CD4-positive, alpha-beta memory T cell (primary cell): ENCODE measurements at places on chromosomes 5 and 9.

DNA sequence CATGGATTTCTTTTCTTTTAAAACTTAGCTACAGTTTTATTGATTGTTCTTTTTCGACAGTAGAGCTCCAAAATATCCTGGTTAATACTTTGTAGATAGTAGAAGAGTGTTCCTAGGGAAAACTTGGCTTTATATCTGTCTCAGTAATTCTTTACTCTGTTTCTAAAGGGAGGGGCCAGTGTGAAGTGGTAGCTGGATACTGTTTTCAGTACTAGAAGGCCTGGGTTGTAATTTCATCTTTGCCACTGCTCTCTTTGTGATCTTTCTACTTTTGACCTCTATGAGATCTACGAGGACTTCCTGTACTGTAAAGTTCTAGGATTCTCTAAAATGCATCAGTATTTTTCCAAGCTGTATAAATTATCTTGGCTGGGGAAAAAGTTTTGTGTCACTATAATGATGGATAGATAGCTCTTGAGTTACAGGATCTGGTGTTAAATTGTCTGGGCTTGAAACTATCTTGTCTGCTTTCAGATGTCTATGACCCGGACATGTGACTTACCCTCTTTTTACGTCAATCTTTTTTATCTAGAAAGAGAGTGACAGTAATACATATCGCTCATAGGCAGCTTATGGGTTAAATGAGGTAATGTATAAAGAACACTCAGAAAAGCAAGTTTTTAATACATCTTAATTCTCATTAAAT, 53.6 kb downstream of the PRR16 start:
- H3K27ac ChIP-seq: no peak overlapping the region
- no peaks in the 10 kb centered on the region for H3K36me3 ChIP-seq
- H3K27me3 ChIP-seq: no peaks in the 10 kb centered on the region
- no peaks in the 10 kb centered on the region for H3K4me1 ChIP-seq

GRCh38 chr5:18749763-18750162, 1115.5 kb downstream of the TAF11L14 start:
- peaks cover 10% of the 10 kb centered on the region for H3K4me1 ChIP-seq
- no peaks in the 10 kb centered on the region for H3K27me3 ChIP-seq
- no peaks in the 10 kb centered on the region for H3K36me3 ChIP-seq
- H3K4me3 ChIP-seq: no peak overlapping the region
- DNase-seq: no peak

DNA sequence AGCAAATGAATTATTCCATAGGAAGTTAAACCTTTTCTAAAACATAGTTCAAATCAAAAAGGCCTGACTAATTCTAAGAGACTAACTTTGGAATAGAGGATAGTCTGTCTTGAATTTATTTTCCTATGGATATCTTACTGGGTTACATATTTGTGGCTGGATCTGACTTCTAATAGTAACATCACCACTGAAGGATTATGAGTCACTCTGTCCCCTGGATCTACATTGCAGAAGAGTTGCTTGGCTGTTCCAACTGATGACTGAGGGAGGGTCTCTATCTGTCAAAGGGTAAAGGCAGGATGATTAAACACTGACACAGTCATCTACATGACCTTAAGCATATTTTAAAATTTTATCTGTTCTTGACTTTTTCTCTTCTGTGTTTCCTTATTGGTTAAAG, 119.6 kb upstream of the FST start:
- H3K4me1 ChIP-seq: no peaks in the 10 kb centered on the region
- H3K4me3 ChIP-seq: no peak overlapping the region
- DNase-seq: no peak

GRCh38 chr9:72271613-72272478, 93.2 kb downstream of the ZFAND5 start:
- DNase-seq: peak; percentile 18
- H3K4me1 ChIP-seq: no peaks in the 10 kb centered on the region
- H3K36me3 ChIP-seq: no peaks in the 10 kb centered on the region
- H3K27me3 ChIP-seq: no peaks in the 10 kb centered on the region

DNA sequence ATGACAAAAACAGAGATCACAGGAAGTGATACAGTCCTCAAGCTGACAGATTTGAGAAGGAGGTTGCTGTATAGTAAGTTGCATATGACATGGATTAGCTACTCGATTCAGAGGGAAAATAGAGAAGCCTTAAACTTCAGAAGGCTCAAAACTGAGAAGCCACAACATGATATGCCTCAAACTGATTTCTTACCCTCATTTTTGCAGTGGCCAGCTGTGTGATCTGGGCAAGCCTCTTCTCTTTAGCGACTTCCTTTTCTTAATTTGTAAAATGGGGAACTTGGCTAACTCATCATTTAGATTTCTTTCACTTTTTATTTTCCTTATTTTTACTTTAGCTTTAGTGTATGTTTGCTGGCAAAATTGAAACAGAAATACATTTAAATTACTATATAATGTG, 421.1 kb downstream of the KIF4B start:
- no peak for DNase-seq
- no peaks in the 10 kb centered on the region for H3K27me3 ChIP-seq
- H3K4me3 ChIP-seq: no peak overlapping the region
- no peaks in the 10 kb centered on the region for H3K4me1 ChIP-seq

DNA sequence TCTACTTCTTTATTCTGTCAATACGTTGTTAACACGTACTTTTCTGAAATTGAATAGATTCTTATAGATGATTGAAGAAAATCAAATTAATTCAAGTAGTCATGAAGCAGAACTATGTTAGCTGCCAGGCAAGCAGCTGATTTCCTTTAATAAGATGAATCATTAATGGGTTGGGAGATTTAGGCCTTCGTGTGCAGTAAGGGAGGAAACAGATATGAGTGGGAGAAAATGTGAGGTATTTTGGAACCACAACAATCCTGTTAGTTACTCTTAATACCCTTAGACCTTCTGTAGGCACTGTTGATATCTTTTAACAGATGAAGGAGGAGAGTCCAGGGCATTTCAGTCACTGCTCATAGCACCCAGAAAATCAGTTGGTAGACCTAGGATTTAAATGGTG, 121.0 kb downstream of the AOPEP start:
- no peak overlapping the region for H3K4me3 ChIP-seq
- peaks cover 7% of the 10 kb centered on the region for H3K4me1 ChIP-seq
- no peaks in the 10 kb centered on the region for H3K36me3 ChIP-seq
- H3K27me3 ChIP-seq: no peaks in the 10 kb centered on the region

- H3K27ac ChIP-seq: peak overlapping the region; percentile 79
- H3K36me3 ChIP-seq: no peaks in the 10 kb centered on the region
- peaks cover 16% of the 10 kb centered on the region for H3K4me1 ChIP-seq
- peak overlapping the region; percentile 97 for H3K4me3 ChIP-seq
- H3K27me3 ChIP-seq: no peaks in the 10 kb centered on the region
Observed at GRCh38 chr5:181190711-181191525, 14.1 kb downstream of the TRIM7 start.

GRCh38 chr9:131701789-131702337, 38.0 kb downstream of the RAPGEF1 start:
- no peak for DNase-seq
- no peak overlapping the region for H3K27ac ChIP-seq
- no peaks in the 10 kb centered on the region for H3K36me3 ChIP-seq

- peaks cover 20% of the 10 kb centered on the region for H3K4me1 ChIP-seq
- no peaks in the 10 kb centered on the region for H3K27me3 ChIP-seq
- H3K27ac ChIP-seq: no peak overlapping the region
- no peak for DNase-seq
- no peaks in the 10 kb centered on the region for H3K36me3 ChIP-seq
- H3K4me3 ChIP-seq: no peak overlapping the region
Observed at GRCh38 chr5:80097451-80097850, 62.3 kb downstream of the THBS4 start.

DNA sequence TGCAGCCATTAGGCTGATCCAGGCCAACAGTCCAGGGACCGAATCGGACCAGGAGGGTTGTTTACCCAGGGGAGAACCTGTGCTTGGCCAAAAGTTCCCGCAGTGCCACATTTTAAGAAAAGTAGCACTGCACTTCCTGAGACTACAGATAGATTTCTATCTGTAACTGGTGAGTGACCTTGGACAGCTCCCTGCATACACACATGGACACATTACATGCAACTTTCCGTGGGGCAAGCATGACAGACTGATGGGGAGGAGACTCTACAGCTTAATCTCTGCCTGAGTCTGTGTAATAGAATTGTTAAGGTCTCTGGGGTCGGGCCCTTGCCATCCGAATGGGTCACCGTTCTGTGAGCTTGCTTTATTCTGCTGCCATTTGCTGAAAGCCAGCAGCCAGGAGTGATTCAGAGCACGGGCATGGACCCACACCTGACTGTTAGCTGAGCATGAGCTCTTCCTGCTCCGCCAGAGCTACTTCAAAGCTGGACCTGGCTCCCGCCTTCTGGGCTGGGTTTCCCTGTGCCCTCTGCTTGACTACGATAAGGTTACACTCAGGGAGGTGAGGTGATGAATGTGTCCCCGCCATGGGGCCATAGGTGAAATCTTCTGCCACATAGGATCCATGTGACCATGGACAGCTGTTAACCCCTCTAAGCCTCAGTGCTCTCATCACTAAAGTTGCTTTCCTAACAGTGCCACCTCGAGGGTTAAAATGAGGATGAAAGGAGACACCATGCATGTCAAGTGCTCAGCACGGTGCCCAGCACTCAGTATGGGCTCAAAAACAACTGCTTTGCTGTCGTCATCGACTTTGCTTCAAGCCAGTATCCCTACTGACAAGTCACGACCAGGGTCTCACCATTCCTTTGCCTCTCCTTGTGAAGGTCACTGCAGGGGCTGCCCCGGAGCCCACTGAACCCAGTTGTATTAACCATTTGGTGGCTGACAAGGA, 200.0 kb downstream of the MELK start:
- no peaks in the 10 kb centered on the region for H3K27me3 ChIP-seq
- no peaks in the 10 kb centered on the region for H3K36me3 ChIP-seq
- no peak overlapping the region for H3K4me3 ChIP-seq
- no peak for DNase-seq
- no peaks in the 10 kb centered on the region for H3K4me1 ChIP-seq

GRCh38 chr9:18969128-18969527, 63.9 kb downstream of the SAXO1 start:
- no peaks in the 10 kb centered on the region for H3K4me1 ChIP-seq
- H3K27me3 ChIP-seq: no peaks in the 10 kb centered on the region
- no peak overlapping the region for H3K4me3 ChIP-seq
- no peak overlapping the region for H3K27ac ChIP-seq
- DNase-seq: no peak

GRCh38 chr5:170408226-170408625, 19.1 kb upstream of the KCNMB1 start:
- H3K4me3 ChIP-seq: no peak overlapping the region
- no peaks in the 10 kb centered on the region for H3K36me3 ChIP-seq
- H3K27ac ChIP-seq: no peak overlapping the region
- no peaks in the 10 kb centered on the region for H3K27me3 ChIP-seq
- no peaks in the 10 kb centered on the region for H3K4me1 ChIP-seq

DNA sequence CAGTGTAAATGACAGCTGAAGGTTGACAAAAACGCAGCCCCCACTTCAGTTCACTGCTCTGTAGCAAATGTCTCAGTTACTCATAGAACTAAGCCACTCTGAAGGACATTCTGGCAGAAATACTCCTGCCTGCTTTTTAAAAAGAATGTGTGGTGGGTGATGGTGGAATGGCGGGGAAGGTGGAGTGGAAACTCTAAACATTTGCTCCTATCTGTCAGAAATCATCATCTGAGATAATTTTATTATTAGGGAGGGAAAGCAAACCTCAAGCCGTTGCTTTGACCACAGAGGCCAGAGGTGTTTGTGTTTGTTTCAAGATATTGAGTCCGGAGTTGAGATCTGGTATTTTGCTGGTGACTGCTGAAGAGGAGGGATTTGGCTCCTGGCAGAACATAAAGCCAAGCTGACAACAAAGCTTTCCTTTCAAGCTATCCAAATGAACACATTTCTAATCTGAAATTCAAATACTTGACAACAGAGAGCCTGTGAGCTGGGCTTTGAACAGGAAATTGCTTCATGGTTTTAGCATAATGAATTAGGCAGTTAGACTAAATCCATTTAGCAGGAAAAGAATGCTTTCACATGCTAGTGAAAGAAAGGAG, 362.7 kb downstream of the CSNK1G3 start:
- H3K4me1 ChIP-seq: no peaks in the 10 kb centered on the region
- no peaks in the 10 kb centered on the region for H3K27me3 ChIP-seq
- H3K36me3 ChIP-seq: no peaks in the 10 kb centered on the region
- DNase-seq: no peak
